ENCODE measurements at places on chromosomes 1 and 21.

DNA sequence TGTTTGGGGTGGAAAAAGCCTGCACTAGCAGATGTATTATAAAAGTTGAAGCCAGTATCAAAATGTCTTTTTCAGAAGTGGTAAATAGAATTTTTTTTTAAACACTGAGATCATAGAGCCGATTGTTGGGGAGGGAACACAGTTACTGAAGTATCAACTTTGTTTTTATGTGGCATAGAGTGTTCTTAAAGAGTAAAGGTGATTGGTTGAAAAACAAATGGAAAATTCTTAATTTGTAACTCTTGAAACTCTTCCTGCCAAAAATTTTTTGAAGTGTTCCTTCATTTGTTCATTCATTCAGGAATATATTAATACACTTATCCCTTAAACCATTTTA is 83.3 kb downstream of the DISP1 start:
- DNase-seq, result no peak

- DNase-seq, result no peak
Observed at GRCh38 chr1:158329300-158329699, 2.0 kb downstream of the CD1B start.

DNA sequence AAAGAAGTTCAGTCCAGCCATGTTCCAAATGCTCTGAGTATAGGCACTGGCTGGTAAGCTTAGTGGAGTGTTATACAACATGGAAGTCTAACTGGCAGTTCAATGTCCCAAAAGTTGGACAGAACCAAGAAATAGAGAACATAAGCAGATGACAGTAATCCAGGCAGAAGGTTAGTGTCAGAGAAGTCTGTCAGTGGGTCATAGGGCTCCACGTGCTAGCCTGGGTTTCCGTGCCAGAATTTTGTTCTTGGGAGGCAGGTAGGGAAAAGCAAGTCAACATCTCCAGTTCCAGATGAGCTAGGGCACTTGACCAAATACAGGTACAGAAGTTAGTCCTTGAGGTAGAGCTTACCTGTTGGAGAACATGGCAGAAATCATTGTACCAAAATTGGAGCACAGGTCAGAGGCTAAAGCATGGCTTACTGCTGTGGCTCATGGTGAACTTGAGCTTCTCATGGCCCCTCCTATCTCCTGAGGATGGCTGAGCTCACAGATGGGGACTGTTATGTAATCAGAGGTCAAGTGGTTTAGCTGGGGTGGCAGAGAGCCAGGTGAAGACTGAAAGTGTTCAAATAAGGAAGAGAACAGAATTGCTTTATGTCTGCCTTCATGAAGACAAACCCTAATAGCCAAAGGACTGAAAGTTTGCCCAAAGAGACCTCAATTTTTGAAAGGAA is 170.8 kb downstream of the NFIA start:
- DNase-seq, result no peak

- DNase-seq, result no peak
Observed at GRCh38 chr1:219788091-219788490, 140.3 kb downstream of the SLC30A10 start.

DNA sequence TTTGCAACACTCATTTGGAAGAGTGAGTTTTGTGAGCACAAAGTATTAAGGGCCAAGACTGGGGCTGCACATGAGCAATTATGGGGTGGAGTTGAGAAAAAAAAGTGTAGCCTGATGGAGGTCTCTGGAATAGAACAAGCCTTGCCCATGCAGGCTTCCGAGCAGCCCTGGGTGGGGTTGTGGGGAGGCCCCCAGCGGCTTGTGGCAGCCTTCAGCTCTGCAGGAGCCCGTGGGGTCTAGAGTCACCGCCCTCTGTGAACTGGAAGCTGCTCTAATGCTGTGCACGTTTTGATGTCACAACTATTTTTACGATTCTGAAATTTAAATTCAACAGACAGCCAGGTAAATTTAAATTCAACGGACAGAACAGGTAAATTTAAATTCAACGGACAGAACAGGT is 58.9 kb downstream of the BACE2 start:
- no peak for DNase-seq

- no peak for DNase-seq
Observed at GRCh38 chr1:212892108-212892507, 34.0 kb downstream of the FLVCR1 start.

DNA sequence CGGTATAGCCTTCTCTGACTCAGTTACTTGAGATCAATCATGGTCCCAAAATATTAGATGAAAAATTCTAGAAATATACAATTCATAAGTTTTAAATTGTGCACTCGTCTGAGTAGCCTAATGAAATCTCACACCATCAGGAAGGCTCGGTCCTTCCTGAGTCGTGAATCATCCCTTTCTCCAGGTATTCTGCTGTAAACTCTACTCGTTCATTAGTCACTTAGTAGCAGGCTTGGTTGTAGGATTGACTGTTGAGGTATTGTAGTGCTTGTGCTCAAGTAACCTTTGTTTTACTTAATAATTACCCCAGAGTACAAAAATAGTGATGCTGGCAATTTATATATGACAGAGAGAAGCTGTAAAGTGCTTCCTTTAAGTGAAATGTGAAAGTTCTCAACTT is 238.7 kb downstream of the OLFM3 start:
- no peak for DNase-seq

All from CMK (cell line).